Right lobe of liver (tissue), 6 donors: ENCODE measurements at places on chromosomes 16 and 17. TPM values are rescaled to one million over a fixed set of nuclear protein-coding genes. Genes with fewer than 3 reads are reported as not detected.
A peak's percentile ranks its signal among the peaks of the same experiment; 100 is the strongest.

DNA sequence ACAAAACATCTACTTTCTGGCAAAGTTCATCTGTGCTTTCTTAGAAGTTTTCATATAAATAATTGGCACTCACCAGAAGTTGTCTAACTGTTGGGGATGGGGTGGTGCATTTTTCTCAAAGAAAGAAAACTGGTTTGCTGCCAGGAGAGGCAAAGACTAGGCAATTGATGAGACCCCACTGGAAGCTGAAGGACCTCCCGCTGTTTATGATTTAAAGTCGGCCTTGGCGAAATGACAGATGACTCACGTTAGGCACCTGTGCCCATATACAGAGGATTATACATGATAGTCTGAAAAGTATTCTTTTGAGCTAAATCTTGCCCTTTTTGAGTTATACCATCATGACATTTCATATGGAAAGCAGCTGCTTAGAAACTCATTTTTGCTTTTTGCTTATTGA, 193.0 kb upstream of the ZFHX3 start:
- DNase-seq = no peak

DNA sequence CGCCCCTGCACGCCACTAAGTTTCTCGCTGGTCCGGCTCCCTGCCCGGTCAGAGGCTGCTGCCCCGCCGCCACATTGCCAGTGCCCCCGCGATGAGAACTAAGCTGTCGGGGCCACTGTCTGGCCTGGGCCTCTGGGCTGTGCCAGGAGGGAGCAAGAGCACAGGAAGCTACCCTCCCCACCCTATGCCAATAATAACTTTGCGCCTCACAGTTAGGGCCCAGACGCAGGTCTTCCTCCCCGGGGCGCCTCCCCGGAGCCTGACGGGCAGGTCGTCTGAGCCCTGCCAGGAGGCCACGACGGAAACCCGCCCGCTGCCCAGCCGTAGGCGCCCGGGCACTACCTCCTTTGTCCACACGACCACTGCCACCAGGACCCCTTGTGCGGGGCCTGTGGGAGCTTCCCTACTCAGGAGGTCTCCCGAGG, 1.5 kb downstream of the ZFPM1 start:
- DNase-seq = peak; percentile 61

GRCh38 chr16:3140603-3141427, 6.0 kb downstream of the ZNF213 start:
- no peak for DNase-seq

DNA sequence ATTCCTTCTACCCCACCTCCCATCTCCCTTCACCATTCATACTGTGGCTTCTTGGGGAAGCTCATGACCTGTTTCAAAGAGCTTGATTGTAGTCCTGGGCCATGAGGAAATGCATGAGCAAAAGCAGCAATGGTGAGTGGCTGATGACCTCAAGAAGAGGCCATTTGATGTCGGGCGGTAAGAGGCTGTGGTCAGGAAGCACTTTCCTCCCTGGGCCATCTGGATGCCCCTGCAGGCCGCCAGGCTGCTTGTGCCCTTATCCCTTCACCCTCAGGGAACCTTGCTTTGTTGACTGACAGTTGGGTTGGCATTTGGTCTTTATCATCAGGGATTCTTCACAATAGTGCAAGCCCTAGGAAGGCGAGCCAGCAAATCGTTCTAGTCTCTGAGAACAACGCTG, 78.3 kb upstream of the TBX2 start:
- DNase-seq = no peak

DNA sequence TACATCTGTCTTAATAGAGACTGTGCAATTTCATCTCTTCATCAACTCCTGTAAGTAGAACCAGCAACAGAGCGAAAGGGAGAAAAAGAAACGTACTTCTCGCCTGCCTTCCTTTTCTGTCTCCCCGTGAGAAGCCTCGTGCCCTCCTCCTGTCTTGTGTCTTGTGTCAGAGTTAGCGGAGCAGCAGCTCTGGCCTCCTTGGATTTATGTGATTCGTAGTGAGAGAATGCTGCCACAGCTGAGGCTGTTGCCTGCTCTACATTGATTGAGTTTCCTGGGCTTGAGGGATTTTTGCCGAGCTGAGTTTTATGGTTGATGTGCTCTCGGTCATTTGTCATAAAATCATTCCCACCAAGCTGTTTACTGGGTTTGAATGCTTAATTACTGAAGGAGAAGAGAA, 579.1 kb upstream of the RBFOX1 start:
- no peak for DNase-seq

The SOST gene
- total RNA-seq = not detected
